ENCODE measurements at places on chromosomes 11 and 22. TPM values are rescaled to one million over a fixed set of nuclear protein-coding genes. Genes with fewer than 3 reads are reported as not detected.

DNA sequence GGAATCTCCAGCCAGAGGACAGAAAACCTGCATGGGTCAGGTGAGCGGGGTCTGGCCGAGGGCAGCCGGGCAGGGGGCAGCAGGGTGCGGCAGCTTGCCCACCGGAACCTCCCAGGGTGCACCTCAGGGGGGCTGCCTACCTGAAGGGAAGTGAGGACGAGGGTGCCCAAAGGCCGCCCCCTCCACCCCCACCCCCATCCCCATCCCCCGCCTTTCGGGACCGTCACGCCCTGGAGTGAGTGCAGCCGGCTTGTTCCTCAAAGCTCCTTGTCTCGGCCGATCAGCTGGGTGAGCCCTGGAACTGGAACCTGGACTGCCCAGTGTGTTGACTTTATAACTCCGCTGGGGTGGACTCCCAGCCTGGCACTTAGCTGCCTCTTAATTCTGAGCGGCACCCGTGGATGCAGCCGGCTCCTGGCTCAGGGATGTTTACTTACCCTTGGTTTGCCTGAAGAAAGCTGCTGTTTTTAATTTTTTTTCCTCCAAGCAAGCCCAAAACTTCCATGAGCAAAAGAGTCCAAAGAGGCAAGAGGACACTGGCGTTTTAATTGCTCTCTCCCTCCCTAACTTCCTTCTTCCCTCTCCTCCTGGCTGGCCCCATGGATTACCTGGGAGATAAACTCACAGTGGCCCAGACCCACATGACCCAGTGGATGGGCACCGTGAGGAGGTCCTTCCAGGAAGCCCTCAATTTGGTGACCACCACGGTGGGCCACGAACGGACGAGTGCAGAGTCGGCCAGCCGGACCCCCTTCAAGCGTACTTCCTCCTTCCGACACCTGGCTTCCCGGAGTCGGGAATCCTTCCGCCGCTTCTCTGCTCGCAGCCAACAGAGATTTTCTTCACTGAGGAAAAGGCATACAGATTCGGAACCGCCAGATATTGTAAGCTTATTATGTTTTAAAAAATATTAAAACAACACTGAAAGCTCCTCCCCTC is 87.8 kb upstream of the CRYBB3 start:
- DNase-seq, result peak; percentile 69

DNA sequence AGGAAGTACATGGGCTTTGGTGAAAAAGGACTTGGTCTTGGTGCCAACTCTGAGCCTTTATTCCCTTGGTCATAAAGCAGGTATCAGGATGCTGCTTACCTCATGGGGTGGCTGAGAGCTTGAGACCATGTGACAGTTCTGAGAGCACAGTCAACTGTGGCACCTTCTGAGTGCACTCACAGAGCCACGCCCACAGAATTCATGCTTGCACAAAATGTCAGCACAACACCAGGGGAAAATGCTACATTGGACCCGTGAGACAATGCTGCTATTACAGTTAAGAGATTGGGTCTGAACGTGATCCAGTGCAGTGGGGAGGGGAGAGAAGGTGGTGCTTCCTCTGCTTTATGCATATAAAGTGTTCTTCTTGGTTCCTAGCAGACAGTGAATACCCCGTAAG is 79.5 kb upstream of the SPON1 start:
- DNase-seq, result no peak

GRCh38 chr22:33656808-33657628 is 263.3 kb downstream of the LARGE1 start:
- no peak for DNase-seq

The TMEM121B gene
- total RNA-seq, result 1.1 TPM

The PTH gene
- not detected for total RNA-seq

DNA sequence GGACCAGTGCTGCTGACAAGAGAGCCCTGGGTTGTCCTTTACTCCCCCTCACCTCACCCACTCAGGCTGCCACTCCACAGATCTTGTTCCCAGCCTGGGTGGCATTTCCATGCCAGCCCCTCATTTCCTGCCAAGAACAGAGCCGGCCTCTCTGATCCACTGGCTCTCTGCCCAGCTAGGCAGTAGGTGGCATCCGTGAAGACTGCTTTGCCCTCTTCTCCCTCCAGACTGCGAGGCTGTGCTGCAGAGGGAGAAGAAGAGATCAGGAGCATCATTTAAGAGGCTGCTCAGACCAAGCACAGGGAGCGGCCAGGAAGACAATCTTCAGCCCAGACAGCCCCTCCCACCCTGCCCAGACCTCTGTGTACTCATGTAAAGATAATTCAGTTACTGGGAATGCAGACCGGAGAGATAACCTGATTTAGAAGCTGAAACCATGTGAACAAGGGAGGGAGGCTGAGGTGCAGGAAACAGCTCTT is 126.9 kb upstream of the NCAM1 start:
- DNase-seq, result no peak

The OR2AG1 gene
- total RNA-seq, result not detected

- no peak for DNase-seq
Observed at GRCh38 chr11:11444027-11444803, 91.2 kb upstream of the CSNK2A3 start.

The NRGN gene
- 2.2 TPM for total RNA-seq

- no peak for DNase-seq
Observed at GRCh38 chr22:22895776-22896445, 8.3 kb downstream of the IGLL5 start.

DNA sequence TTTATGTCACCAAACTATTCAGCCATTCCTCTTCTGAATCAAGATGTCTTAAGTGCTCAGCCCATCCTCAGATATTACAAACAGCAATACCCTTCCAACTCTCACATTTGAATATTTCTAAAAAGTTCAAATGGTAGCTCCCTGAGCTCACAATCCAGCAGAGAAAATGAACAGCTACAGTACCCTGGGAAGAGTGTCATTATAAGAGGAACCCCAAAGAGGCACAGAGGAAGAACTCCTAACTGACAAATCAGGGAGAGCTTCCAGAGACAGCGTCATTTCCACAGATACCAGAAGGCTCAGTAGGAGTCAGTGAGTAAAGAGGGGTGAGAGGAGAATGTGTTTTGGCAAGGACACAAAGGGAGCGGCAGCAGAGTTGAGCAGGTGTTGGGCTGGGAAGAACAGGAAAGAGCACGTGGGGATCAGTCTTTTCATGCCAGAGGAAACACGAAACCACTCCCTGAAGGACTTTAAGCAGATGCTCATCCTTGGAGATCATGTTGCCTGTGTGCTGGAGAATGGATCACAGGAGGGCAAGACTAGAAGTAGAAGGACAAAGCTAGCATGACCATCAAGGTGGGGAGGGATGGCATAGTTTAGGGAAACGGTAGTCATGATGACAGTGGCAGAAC is 4.3 kb downstream of the CLTCL1 start:
- no peak for DNase-seq

DNA sequence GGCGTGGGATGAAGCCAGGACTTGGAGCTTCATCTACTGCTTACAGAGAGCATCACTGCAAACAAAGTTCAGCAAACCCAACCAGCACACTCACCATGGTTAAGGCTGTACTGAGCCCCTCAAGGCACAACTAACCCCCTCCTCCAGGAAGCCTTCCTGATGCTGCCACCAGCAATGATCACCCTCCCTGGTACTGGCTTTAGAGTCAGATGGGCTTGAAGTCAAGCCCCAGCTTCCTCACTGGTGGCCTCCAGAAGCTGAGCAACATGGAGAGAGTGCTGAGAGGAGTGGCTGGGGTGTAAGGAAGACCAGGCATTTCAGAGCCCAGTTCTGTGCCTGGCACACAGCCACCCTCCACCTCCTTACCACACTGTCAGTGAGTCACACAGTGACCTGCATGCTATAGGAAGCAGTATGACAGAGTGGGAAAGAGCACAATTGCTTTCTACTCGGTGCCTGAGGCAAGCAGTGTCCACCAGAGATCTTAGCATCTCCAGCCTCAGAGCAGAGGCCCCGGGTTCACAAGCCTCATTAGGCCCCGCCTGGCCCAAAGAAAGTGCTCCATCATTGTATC is 24.7 kb upstream of the BAIAP2L2 start:
- DNase-seq, result no peak

The NXPE4 gene
- total RNA-seq, result not detected

- DNase-seq, result no peak
Observed at GRCh38 chr11:123434911-123435310, 4.8 kb downstream of the GRAMD1B start.

- DNase-seq, result peak; percentile 55
Observed at GRCh38 chr11:204587-205109, 2.6 kb downstream of the BET1L start.

GRCh38 chr11:110679323-110679975 is 32.8 kb downstream of the ARHGAP20 start:
- DNase-seq, result no peak

DNA sequence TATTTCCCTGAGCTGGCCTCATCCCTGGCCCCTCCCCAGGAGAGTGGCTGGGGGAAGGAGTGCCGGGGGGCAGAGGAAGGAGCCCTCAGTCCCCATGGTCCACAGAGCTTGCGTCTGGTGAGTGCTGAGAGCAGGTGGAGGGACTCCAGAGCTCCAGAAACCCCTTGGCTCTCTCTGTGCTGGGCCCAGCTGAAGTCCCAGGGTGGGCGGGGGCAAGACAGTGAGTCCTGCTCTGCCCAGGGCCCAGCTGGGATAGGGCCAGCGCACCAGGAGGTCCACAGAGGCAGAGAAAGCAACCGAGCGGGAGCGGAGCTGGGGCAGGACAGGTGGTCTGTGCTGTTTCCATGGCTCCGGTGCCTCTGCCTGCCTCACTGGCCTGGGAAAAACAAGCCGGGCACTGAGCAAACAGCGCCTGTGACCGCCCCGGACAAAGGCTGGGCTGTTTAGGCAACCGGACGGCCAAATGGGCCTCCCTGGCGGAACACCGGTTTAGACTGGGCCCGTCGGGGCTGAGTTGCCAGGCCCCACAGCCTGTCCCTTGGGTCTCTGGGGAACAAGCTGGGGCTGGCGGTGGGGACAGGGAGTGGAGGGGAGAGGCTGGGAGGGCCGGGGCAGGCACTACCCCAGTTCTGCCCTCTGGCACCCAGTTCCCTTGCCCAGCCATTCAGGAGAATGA is 34.1 kb upstream of the WNT7B start:
- DNase-seq, result no peak

The CST6 gene
- total RNA-seq, result 6.3 TPM

DNA sequence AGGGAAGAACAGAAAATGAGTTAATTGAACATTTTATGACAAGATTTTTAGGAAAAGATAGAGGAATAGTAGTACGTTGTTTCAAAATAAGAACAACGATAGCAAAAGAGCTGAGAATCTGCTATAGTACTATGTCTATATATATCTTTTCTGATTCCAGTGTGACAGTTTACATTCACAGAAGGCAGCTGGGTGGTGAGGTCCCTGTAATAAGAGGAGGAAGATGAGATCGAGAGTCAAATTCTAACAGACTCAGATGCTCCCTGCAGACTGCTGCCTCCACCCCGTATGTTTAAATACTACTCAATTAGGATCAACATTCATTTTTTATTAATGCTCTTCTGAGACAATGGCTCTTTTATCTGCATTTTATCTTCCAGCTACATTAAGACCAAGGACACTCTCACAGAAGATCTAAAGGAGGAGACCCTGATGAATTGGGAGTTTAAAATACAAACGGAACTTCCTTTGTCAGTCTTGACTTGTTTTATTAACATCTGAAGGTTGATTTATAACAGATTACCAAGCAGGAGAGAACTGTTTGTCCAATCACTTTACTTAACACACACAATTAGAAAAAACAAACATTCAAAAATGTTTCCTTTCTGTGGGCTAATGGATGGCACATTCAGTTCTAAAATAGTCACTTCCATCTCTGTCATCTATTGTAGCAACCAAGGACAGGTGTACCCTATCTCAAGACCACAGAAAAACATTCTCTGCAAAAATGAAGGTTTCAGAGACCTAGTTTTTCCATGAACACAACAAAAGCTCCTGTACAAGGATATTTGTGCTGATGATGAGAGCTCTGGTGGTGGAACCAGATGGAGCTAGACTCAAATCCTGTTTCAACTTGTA is 240.2 kb downstream of the CADM1 start:
- no peak for DNase-seq

DNA sequence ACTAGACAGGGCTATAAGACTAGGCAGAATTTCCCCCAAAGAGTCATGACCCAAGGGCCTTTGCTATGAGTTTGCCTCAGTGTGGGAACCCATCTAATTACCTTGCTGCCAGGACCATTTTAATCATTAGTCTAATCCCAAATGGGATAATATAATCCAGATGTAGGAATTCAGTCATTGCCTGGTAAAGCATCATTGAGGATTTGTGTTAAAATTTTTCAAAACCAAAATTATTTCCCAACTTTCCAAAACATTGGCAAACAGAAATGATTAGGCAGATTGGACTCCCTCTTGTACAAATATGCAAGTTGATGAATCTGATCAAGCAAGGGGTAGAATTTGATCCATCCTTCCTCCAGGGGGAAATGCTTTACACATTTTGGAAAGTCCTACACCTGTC is 16.2 kb upstream of the MMP13 start:
- DNase-seq, result no peak

GRCh38 chr11:129825380-129825779 is 9.7 kb downstream of the TMEM45B start:
- DNase-seq, result no peak

DNA sequence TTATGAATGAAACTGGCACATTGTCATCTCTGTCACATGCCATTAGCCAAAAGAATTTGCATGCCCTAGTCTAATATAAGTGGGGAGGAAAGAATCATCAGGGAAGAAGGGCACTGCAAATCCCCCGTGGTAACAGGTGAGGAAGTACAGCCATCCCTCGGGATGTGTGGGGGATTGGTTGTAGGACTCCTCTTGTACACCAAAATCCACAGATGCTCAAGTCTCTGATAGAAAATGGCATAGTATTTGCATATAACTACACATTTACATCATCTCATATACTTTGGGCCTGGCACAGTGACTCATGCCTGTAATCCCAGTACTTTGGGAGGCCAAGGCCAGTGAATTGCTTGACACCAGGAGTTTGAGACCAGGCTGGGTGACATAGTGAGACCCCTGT is 109.7 kb downstream of the HIPK3 start:
- no peak for DNase-seq

- no peak for DNase-seq
Observed at GRCh38 chr11:31757260-31757835, 53.8 kb downstream of the PAX6 start.

The SLCO2B1 gene
- 24.6 TPM for total RNA-seq

DNA sequence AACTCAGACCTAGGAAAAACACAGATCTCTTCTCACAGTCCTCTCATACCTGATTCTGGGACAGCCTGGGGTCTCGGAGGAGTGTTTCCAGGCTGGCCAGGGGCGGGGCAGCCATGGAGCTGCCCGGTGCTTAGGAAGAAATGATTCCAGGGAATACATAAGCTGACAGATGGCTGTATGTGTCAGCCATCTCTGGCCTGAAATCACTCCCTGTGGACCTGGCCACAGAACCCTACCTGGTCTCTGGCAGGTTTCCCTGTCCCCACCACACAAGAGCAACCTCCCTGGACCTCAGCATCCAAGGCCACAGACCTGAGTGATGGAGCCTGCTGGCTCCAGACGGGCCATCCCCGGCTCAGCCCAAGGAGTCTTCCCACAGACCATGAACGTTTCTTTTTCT is 10.0 kb downstream of the GGA1 start:
- no peak for DNase-seq

The SORL1 gene
- 6.4 TPM for total RNA-seq

GRCh38 chr22:29257751-29258181 is 10.0 kb downstream of the RHBDD3 start:
- peak; percentile 52 for DNase-seq

GRCh38 chr22:24208012-24208749 is 26.9 kb downstream of the SUSD2 start:
- DNase-seq, result peak; percentile 86
